ENCODE measurements at places on chromosomes 3 and 15.

- DNase-seq, result no peak
Observed at GRCh38 chr15:100094127-100094510, 247.7 kb downstream of the ADAMTS17 start.

- DNase-seq, result no peak
Observed at GRCh38 chr15:85988741-85989140, 90.9 kb upstream of the AGBL1 start.

- DNase-seq, result no peak
Observed at GRCh38 chr3:132399054-132399929, 18.0 kb upstream of the DNAJC13 start.

- no peak for DNase-seq
Observed at GRCh38 chr3:64028754-64029153, 5.5 kb upstream of the PSMD6 start.

- DNase-seq, result no peak
Observed at GRCh38 chr3:35724106-35724505, 84.8 kb downstream of the ARPP21 start.

DNA sequence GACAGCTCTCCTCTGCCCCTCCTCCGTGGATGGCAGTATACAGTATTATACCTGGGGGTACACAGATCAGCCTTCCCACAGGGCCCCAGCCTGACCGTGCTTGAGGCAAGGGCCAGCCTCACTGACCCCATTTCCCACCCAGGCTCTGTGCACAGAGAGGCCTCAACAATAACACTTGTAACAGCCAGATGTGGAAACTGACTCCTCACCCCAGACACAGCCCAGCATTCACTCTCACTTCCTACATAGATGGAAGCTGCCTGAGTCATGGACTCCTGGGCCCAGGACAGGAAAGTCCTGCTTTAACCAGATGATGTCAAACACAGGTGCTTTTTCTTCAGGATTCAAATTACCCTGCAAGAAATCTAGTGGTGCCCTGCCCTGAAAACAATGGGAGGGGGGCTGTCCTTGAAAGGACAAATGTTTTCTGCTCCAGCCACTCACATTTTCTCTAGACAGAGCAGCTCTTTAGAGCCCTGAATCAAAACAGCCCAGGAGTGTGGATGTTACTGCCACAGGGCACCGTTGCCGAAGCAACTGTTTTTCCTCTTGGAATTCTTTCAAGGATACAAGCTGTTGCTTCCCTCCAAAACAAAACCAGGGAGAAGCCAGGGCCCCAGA, 16.4 kb downstream of the CCDC12 start:
- DNase-seq, result no peak

GRCh38 chr15:92078270-92078669, 224.8 kb downstream of the SLCO3A1 start:
- no peak for DNase-seq

GRCh38 chr3:157618075-157618760, 115.0 kb upstream of the VEPH1 start:
- DNase-seq, result no peak

GRCh38 chr3:150106740-150107428, 136.2 kb upstream of the PFN2 start:
- no peak for DNase-seq

DNA sequence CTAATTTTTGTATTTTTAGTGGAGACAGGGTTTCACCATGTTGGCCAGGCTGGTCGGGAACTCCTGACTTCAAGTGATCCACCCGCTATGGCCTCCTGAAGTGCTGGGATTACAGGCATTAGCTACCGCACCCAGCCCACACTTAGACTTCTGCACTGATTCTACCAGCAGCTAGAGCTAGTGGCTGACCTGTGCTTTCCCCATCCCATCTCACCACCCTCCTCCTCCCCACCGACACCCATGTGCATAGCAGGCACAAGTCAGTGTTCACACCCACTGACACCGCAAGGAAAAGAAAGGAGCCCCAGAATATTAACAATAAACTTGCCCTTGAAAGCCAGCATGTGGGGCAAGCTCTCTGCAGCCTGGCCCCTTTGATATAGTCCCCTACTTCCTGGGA, 11.2 kb upstream of the ABTB1 start:
- no peak for DNase-seq

DNA sequence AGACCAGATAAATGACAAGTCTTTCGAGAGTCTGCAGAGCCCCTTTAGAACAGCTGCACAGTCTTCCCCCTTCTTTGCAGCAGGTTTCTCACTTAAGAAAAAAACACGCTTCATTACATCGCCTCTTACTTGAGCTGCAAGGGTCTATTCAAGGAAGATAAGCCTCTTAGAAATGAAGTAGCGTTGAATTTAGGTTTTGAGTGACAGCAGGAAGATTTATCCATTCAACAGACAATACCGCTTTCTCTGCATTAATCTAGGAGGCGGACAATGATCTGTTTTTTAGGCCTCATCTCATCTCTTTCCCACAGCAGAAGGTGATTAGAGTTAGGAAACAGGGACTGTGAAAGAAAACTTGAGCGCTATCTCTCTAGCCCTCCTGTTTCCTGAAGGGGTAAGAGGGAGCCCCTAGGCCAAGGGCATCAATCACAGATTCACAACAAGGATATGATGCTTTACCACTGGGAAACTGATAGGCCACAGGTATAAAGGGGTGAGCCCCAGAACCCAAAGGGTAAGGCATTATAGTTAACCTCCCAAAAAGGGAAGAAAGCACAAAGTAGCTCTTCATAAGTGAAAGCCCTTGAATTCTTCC, 84.3 kb downstream of the MECOM start:
- DNase-seq, result no peak

GRCh38 chr3:46999516-47000197, 20.2 kb downstream of the NBEAL2 start:
- no peak for DNase-seq

DNA sequence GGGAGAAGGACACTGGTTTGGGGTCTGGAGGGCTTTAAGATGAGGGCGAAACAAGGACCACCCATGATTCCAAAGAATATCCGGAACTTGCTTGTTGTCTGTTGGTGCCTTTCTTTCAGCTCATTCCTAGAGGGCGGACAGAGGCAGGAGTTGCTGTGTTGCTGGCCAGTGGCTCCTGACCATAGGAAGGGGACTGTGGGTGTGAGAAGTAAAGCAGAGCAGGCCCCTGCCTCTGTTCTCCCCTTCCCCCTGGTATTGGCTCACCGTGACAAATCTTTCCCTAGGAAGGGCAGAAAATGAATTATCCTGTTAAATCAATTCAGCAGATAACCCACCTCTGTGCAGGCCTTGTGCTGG, 89.1 kb downstream of the LIPC start:
- DNase-seq, result no peak

DNA sequence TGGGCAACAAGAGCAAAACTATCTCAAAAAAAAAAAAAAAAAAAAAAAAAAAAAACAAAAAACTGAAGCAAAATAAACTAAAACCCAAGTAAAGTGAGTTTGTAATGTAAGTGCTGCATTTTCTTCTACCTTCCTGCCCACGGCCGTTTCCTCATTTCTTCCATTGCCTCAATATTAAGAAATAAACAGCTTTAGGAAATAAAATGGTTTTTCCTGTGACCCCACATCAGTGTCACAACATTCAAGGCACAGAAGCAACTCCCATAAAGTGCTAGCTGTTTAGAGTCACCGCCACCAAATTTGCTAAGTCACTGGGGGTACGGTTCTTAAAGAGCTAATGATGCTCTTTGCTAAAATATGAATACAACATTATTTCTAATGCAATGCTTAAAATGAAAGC, 3.3 kb downstream of the PKM start:
- no peak for DNase-seq

DNA sequence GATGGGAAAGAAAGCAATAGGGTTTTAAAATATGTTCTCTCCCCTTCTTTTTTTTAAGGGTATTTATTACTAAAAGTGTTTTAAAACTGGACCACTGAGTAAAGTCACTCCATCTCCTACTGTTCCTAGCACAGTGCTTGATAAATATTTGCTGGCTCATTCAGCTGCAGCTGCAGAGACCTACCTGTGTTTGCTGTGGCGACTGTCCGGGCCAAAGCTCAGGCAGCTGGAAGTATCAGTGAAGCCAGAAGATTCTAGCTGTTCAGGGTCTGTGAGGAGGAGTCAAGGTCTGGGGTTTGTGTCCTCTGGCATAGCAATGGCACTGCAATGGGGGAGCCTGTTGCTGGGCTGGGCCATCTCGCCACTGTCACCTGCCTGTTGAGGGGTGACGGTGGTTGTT, 109.9 kb downstream of the RPLP1 start:
- no peak for DNase-seq

GRCh38 chr3:64343689-64344430, 118.6 kb upstream of the PRICKLE2 start:
- no peak for DNase-seq

- DNase-seq, result no peak
Observed at GRCh38 chr3:15707779-15708178, 90.0 kb downstream of the ANKRD28 start.

DNA sequence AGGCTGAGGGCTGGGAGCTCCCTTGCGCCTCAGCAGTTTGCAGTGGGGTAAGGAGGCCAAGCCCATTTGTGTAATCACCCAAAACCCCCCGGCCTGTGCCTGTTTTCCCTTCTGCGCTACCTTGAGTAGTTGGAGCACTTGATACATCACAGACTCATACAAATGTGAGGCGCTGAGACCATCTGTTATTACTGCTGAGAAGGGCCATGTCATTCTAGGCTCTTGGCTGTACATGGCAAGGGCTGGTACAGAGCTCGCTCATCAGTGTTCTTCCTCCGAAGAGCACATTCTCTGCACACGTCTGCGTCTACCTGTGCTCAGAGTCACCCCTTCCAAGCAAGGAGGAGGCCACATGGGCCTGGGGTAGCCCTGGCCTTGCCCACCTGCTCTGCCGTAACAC, 9.3 kb downstream of the PLA2G4B start:
- DNase-seq, result no peak

DNA sequence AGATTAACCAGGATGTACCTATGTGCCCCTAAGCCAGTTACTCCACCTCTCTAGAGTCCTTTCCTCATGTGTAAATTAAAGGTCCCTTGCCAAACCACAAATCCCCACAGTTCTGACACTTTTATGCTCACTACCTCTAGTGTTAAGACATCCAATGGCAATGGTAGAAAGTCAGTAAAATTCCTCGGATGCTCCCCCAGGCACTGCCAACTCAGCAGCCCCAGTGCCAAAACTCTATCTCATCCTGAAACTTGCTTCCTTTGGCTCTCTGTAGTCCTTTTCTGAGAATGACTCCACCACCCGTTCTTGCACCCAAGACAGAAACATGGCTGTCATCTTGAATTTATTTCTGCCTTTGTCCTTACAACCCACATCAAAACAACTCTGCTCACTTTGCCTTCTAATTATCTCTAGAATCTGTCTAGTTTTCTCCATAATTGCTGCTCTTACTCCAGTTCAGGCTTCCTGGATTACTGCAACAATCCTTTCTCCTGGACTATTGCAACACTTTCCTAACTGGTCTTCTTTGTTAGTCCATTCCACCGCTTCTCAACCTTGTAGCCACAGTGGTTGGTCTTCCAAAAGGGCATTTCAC, 41.6 kb downstream of the MB21D2 start:
- DNase-seq, result no peak

DNA sequence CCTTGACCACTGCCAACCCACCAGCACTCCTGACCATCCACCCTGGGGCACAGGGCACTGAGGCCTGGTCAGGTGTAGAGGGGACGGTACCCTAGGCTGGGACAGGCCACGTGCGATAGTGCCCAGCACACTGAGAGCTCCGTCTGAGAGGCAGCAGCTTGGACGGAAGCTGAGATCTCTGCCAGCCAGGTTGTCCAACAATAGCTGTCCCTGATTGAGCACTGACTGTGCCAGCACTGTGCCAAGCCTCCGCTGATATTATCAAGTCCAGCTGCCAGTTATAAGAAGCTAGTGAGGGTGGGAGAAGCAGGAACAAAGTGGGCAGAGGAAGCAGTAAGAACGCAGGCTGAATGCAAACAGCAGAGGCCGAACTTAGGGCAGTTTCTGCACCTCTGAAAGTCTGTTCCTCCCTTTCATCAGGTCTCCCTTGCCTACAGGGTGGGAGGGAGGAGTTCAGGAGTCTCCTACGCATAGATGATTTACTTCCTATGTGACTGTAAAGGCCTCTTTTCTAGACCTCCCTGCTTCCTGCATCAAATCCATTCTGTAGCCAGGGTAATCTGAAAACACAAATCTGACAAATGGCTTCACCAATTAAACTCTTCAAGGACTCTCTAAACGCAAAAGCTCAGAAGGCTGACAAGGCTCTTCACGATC, 29.7 kb downstream of the MRPS11 start:
- DNase-seq, result no peak

DNA sequence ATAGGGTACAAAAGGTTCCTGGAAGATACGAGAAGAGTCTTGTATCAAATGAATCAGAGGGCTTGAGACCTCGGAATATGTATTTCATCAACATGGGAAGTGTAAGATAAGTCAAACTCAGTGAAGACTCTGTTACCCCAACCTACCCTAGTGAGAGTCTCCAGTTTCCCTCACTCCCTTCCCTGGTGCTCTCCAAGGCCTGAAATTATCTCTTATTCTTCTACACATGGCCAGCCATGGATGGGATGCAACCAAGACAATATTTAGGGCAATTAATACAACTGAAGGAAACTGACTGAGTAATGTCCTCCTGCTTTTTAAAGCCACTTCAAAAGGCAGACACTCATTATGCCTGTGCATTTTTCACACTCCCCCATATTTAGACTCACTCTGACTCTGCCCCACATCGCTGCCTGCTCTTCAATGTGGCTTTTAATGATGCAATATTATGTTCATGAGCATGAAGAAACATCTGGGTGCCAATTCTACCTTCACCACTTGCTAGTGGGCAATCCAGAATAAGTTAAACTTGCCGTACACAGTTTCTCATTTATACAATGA, 137.1 kb upstream of the THBS1 start:
- no peak for DNase-seq

GRCh38 chr3:123749711-123750110, 134.4 kb downstream of the MYLK start:
- no peak for DNase-seq

DNA sequence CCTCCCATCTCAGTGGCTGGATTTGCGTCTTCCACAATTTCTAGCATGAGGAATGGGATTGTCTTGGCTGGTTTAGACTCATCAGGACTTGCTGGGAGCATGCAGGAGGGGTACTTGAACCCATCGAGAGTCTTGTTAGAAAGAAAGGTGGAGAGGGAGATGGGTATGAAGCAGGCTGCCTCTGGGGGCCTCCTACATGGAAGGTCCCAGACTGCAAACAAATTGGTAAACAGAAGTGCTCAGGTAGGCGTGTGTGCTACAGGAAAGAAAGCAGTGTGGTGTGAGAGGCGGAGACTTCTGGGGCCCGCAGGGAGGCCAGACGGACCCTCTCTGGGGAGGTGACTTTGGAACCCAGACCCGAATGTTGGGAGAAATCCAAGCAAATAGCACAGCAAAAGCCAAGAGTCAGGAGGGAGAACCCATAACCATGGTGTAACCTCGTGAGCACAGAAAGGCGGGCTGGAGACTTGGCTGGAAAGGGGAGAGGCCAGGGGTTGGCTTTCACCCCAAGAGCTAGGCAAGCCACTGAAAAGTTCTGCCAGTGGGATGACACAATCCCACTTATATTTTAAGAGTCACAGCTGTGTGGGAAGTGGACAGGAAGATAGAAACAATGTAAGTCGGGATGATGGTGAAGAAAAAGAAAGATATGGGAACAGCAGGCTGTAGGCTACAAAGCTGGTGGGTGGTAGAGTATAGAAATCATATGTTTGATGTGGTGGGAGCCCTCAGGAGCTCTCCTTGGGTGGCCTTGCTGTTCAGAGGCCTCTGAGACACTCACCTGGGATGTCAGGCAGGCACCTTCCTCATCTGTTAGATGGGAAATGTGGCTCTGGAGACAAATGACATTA, 130.1 kb upstream of the PRR20G start:
- no peak for DNase-seq
